ENCODE measurements at places on chromosomes 3 and 15.
A peak's percentile ranks its signal among the peaks of the same experiment; 100 is the strongest.

- no peak for DNase-seq
Measured at GRCh38 chr15:63367390-63367789, 14.3 kb downstream of the CA12 start.

- no peak for DNase-seq
Measured at GRCh38 chr3:103170651-103171050, 735.8 kb downstream of the ZPLD1 start.

DNA sequence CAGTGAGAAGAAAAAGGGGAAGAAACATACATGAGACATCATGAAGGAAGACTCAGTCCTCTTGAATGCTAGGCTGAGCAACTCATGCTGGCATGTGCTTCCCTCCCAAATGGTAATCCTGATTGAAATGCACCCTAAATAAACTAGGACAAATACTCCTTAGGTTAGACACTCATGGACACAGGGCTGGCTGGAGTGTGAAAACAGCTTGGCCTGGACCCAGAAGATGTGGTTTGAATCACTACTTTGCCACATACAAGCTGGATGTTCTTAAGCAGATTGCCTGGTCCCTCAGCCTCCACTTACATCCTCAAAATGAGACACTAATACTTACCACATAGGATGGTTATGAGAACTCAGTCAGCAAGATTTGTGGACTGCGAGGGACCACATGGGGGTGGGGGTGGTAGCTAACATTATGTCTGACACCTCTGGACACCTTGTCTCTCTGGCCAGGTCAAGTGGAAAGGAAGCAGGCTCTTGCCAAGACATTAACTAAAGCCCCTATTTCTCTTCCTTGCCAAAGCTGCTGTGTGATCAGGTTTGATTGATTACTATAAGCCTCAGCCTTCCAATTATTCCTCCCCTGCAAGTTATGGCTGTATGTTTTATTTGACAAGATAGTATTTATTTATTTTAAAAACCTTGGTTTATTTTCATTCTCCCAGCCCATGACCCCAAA is 138.9 kb upstream of the SLC7A14 start:
- DNase-seq, result no peak

GRCh38 chr3:197270558-197271317 is 27.7 kb downstream of the DLG1 start:
- no peak for DNase-seq

GRCh38 chr3:31432897-31433678 is 99.6 kb upstream of the STT3B start:
- DNase-seq, result no peak

DNA sequence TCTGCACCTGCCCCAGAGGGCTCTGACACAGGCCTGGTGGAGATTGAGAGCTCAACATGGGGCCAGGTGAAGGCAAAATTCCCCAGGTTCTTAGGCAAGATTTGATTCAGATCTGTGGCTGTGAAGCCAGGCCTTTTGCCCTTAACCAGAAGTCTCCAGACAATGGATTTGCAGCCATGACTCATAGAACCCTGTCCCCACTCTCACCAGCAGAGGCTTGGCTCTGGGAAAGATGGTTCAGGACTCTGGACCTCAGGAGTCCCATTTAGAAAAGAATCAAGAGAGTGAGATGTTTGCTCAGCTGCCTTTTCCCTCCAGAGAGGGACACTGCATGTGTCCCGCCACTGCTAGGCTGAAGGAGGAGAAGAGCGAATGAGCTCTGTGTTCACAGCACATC is 361.4 kb upstream of the ICE2 start:
- DNase-seq, result no peak

DNA sequence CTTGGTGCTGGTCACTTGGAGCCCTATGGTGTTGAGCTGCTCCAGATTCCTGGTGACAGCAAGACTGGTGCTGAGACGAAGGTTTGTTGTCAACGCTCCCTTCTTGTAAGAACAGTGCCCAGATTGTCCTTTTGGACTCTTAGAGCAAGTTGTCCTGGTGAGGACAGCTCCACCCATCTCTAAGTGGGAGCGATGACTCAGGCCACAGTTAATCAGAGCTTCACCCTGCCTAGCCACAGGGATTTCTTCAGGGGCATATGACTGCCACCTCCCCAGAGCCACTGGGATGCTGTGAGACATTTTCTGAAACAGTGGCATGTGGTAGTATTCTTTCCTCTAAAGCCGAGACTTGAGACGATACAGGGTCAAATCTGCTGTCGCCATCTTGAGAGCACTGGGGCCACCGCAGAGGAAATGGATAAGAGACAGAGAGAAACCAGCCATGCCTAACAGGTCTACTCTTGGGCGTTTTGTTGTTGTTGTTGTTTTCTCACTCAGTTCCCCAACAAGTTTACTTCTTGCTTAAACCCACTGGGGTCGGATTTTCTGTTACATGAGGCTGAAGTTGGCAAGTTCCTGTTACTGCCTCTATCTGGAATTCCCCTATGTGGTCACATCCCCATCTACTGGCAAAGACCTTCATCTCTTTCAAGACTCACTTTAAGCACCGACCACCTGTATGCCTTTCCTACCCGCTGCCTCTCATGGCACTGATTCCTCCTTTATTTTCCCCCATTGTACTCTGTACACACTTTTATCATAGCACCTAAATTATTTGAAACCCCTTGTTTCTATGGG is 16.0 kb upstream of the PCOLCE2 start:
- no peak for DNase-seq

- no peak for DNase-seq
Measured at GRCh38 chr3:57007521-57008460, 52.7 kb upstream of the SPATA12 start.

- DNase-seq, result no peak
Measured at GRCh38 chr3:184491011-184491576, 70.5 kb upstream of the EPHB3 start.

- no peak for DNase-seq
Measured at GRCh38 chr15:36689012-36689321, 109.5 kb downstream of the CDIN1 start.

DNA sequence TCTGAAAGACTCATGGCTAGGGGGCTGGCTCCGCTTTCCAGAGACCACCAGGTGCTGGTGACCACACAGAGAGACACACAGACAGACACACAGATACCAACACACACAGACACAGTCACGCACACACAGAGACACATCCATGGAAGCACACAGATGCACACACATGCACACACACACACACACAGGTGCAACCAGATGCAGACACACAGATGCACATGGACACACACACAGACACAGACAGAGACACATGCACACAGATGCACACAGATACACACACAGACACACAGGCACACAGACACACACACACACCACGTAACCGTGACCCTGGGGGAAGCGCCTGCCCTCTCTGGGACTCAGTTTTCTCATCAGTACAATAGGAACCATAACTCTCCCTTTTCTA is 132.2 kb downstream of the WNT7A start:
- DNase-seq, result no peak

- no peak for DNase-seq
Measured at GRCh38 chr15:39621210-39621609, 40.3 kb downstream of the THBS1 start.

- no peak for DNase-seq
Measured at GRCh38 chr15:44530653-44531052, 6.3 kb upstream of the EIF3J start.

GRCh38 chr3:177733233-177733632 is 536.0 kb upstream of the TBL1XR1 start:
- DNase-seq, result no peak

GRCh38 chr3:127543441-127543840 is 47.1 kb downstream of the TPRA1 start:
- DNase-seq, result no peak

DNA sequence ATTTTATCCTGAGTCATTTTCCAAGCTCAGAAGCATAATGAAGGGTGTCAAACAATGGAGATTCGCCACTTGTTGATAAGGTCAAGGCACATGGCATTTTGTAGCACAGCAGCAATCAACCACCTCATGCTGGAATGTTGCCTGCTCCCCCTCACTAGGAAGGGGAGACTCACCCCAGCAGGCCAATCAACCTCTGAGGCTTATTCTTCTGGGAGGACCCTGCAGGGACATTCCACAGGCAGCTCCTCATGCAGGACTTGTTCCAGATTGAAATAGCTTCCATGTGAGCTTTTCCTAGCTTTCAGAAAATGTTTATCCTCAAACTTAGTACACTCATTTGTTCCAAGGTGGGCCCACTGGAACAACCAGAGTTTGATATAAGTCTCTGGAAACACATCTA is 77.6 kb downstream of the SSR3 start:
- DNase-seq, result no peak

DNA sequence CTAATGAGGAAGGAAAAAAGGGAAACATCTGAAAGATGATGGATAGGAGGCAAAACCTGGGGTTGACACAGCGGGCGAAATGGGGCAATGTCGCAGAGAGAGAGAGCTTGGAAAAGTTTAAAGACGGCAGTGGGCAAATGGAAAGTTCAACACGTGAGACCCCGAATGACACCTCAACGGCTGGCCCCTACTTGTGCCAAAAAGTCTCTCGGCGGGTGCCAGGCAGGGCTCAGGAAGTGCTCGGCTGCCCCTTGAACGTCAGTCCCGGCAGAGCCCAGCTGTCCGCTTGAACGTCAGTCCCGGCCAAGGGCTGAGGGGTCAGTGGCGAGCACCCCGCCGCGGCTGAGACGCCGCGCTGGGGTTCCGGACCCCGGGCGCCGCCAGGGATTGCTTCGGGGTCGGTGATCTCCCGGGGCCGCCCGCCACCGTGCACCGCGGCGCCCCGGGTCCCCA is 658 bp downstream of the EOGT start:
- peak; percentile 28 for DNase-seq

DNA sequence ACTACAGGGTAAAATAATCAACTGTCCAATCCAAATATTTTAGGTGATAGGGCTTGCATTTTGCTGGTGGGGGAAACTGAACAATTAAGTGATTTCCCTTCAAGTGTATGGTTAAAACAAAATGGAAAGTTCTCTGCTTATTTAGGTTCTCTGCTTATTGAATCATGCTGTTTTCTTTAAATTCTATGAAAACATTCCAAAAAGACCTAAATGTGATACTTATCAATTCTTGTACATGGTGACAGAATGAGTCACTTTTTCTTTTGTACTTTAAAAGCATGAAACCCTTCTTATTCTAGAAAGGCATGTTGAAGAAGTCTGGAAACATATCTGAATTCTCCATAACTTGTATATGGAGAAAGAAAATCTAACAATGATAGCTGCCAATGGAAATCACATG is 192.6 kb downstream of the FMN1 start:
- DNase-seq, result no peak

DNA sequence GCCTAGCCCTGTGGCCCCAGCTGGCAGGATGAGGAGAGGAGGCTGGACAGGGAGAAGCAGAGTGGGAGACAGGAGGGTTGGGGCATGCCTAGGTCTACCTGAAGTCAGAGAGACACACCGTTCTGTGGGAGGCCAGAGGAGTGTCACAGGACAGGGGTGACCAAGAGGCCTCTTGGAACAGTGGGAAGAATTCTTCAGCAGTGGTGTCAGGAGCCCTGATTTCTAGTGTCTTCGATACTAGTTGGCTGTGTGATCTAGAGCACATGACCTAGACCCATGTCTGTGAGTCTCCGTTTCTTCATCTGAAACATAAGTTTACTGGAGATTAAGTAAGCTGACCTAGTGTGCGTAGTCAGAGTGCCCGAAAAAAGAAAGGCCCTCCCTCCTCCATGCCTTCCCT is 92.2 kb downstream of the EEFSEC start:
- DNase-seq, result no peak

DNA sequence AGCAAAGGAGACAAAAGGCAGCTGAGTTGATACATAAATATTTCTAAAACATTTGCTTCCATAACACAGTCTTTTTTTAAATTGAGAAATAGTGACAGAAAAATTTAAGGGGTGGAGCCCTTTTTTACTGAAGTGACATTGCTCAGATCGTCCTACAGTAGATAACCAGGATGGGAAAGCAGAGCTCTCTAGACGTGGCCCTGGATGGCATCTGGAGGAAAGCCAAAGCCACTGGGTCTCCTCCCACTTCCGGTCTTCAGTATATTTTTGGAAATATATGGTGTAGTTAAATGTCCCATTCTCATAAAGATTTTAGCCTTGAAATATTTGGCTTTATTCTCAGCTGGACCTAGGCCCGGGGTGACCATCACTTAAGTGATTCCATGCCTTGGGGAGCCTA is 326.1 kb downstream of the ZNF621 start:
- no peak for DNase-seq

- no peak for DNase-seq
Measured at GRCh38 chr15:26926081-26926480, 44.9 kb upstream of the GABRG3 start.

- DNase-seq, result no peak
Measured at GRCh38 chr3:13564751-13565560, 16.0 kb downstream of the FBLN2 start.

DNA sequence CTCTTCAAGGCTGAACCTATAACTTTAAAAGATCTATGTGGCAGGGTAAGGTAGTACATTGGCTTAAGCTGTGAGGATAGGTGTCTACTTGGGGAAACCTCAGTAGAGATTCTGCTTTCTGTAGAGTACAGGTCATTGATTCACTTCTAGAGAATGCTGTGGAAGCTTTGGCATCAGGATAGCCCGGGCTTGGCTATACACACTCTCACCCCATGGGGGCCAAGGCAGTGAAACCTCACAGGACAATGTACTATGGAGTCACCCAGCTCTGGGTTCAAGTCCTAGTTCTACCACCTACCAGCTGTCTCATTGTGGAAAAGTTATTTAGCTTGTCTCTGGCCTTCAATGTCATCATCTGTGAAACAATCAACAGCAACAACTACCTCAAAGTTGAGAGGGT is 9.0 kb downstream of the MTFMT start:
- DNase-seq, result no peak

GRCh38 chr15:68190048-68190447 is 15.1 kb downstream of the CALML4 start:
- DNase-seq, result no peak

DNA sequence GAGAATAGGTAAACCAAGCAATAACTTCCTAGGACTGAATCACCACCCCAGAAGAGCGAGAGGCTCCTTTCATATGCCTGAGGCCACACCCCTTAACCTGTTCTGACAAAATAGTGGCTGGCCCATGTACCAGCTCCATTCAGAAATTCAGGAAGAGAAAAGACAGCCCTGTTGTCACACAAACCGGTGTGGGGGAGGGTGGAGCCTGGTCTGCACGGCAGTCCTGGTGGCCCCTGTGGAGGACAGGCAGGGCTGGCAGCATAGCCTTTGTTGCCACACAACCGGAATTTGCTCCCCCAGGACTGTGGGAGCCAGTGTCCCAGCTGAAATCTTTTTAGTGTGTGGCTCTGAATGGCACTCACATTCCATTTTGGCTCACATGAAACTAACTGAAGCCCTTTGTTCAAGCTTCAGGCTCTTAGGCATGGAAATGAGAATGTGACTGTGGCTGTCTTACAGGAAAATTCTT is 23.8 kb downstream of the RLBP1 start:
- DNase-seq, result no peak

DNA sequence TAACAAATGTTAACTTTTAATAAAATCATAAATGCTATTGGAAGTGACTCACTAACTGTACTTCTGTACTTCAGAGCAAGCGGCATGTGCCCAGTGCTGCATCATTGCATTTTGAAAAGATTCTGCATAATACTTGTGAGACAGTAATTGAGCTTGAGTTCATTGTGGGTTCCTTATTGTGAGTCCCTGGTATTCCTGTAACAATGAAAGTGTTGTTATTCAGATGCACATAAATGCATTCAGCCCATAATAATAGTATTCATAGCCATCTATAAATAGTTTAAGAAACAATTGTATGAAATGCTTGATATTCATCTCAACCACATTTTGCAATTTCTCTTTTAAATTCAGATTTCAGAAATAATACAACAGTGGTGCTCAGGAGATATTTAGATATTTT is 976.4 kb downstream of the CADM2 start:
- no peak for DNase-seq
